ENCODE measurements at places on chromosomes 7 and 10.

DNA sequence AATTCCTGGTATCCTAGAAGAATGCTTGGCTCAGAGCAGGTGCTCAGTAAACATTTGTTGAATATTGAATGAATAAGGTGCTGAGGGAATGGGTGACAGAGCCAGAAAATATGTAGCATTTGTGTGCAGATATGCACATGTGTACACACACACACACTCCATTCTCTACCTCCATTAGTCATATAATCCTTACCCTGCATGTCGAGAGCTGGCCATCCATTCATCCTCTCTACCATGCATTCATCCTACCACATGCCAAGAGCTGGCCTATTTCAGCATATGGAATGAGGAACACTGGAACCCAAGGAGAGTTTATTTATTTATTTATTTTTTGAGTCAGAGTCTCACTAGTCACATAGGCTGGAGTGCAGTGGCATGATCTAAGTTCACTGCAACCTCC is 284.8 kb downstream of the PLXNA4 start:
- no peak for DNase-seq

DNA sequence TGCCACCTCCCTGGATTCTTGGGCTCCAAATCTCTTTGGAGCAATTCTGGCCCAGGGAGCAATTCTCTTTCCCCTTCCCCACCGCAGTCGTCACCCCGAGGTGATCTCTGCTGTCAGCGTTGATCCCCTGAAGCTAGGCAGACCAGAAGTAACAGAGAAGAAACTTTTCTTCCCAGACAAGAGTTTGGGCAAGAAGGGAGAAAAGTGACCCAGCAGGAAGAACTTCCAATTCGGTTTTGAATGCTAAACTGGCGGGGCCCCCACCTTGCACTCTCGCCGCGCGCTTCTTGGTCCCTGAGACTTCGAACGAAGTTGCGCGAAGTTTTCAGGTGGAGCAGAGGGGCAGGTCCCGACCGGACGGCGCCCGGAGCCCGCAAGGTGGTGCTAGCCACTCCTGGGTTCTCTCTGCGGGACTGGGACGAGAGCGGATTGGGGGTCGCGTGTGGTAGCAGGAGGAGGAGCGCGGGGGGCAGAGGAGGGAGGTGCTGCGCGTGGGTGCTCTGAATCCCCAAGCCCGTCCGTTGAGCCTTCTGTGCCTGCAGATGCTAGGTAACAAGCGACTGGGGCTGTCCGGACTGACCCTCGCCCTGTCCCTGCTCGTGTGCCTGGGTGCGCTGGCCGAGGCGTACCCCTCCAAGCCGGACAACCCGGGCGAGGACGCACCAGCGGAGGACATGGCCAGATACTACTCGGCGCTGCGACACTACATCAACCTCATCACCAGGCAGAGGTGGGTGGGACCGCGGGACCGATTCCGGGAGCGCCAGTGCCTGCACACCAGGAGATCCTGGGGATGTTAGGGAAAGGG is 913 bp downstream of the NPY start:
- peak; percentile 82 for DNase-seq

GRCh38 chr7:145692237-145692950 is 424.2 kb upstream of the CNTNAP2 start:
- DNase-seq = peak; percentile 81

- peak; percentile 86 for DNase-seq
These were observed 131.9 kb downstream of the CALCR start for GRCh38 chr7:93442478-93443224.

GRCh38 chr7:2736411-2736914 is 48.5 kb downstream of the AMZ1 start:
- no peak for DNase-seq

DNA sequence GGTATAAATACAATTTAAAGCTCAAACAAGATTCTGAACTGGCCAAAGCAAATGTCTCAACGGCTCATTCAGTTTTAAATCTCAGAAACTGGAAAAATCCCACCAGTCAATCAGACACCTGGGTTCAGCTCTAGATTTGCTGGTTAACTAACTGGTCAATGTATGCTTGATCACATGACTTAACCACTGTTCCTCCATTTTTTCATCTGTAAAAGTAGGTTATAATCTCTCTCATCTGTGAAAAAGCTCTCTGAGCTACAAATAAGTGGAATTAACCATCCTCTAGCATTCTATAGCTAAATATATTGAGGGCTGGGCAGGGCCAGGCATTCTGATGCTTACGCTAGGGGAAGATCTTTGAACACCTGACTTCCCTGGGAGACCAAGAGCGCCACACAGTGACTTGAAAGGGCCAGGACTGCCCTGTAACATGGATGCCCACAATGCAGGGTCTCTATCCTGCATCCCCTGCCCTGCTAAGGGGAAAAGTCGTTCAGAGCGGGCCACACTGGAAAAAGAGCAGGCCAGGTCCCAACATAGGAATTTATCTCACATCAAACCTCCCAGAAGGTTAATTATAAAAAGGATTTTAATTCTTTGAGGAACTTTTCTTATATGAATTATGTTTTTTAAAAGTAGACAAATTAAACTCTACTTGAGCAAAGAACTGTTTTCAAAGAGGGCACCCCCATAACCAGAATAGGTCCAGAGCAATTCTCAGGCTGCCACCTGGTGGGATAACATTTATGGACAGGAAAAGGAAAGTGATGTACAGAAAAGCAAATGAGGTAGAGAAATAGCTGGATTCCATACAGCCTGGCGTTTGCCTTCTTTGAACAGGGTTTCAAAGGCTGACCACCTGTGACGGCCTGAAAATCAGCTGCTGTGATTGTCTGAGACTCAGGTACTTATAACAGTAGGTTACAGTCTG is 1.8 kb downstream of the RP9 start:
- peak; percentile 86 for DNase-seq

- DNase-seq = no peak
These were observed 61.3 kb downstream of the COL13A1 start for GRCh38 chr10:69862882-69863530.
